Activated T-cell treated with anti-CD3 and anti-CD28 coated beads, Interleukin-2, amount 50 U/mL, for 72 hours (primary cell): ENCODE measurements at places on chromosomes 2 and 18. TPM values are rescaled to one million over a fixed set of nuclear protein-coding genes. Genes with fewer than 3 reads are reported as not detected.
A peak's percentile ranks its signal among the peaks of the same experiment; 100 is the strongest.

DNA sequence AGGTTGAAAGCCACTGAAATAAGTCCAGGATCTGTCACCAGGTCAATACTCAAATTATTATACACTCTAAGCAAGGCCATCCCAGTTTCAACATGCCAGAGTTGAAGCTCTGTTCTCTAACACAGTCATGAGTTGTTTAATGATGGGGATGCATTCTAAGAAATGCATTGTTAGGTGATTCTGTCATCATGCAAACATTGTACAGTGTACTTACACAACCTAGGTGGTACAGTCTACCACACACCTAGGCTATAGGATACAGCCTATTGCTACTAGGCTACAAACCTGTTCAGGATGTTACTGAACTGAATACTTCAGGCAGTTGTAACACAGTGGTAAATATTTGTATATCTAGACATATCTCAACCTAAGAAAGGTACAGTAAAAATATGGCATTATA, 162.2 kb downstream of the BAZ2B start:
- no peak for DNase-seq

DNA sequence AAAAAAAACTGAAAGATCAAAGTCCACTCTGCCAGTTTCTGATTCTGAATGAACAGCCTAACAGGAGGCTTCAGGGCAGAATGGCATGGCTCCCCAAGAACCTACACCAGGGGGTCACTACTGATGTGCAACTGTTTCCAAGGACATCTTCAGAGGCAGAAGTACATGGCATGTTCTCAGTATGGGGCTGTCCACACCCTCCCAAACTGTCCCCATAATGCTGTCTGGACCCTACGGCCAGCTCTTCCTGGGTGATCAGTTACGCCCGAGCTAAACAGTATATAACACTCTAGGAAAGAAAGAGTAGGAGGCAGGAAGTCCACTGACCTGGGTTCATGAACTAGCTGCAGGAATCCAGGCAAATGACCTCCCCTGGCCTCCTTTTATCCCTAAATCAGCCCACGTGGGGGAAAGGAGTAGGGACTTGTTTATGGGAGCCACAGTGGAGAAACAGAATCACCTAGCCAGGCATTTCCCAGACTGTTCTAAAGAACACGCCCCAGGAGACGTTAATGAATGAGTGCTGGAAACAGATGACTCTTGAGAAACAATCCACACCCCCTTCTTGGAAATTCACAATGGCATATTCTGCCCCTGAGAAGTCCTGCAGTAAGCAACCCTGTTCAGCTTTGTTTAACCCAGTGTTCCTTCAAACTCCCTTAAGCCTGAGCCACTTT, 2.5 kb downstream of the TMBIM1 start:
- no peak for DNase-seq

- DNase-seq: no peak
Observed at GRCh38 chr2:221606424-221606823, 34.3 kb upstream of the EPHA4 start.

DNA sequence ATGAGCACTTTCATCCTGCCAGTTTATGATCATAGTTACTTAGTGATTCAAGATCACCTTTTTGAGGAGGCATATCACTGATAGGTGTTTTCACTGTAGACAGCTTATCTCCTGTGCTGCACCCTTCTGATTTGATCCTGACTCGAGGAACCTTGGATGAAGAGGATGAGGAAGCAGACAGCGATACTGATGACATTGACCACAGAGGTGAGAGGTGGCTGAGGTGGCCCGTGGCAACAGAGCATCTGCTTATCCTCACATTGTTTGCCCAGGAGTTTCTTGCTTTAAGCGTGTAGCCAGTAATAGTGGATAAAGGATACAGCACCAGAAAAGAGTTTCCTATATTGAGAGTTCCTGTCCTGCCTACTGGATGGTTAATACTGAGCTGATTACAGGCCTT, 15.7 kb downstream of the SUPT7L start:
- DNase-seq: no peak

GRCh38 chr2:17912266-17912691, 33.8 kb downstream of the KCNS3 start:
- DNase-seq: no peak

GRCh38 chr2:71223767-71224333, 3.1 kb downstream of the PAIP2B start:
- peak; percentile 14 for DNase-seq

DNA sequence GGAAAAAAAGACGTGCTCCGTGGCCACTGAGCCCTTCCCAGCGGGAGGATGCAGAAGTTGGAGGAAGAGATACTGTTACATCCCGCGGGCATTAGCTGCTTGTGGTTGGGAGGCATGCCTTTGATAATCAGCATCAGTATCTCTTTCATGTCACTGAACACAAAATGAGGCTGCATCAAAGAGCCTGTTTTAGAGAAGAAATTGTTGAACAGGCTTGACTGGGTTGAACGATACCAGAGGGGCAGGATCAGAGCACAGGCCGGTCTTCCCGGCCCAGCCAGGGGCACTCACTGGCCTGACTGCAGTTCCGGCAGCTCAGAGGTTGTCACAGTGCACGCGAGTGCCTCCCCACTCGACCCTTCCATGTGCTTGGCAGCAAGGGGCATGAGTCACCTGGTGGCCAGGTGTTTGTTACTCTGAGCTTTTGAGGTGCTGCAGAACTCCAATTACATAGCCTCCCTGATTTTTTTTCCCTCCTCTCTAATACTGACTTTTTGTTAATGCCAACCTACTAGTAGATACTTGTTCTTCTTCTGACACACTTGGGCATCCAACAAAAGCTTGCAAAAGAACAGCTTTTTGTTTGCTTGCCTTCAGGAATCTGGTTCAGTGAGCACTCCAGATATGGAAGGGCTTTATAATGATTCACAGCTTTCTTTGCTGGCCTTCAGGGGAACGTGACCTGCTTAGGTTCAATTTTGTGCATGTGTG, 121.6 kb downstream of the VAPA start:
- no peak for DNase-seq

DNA sequence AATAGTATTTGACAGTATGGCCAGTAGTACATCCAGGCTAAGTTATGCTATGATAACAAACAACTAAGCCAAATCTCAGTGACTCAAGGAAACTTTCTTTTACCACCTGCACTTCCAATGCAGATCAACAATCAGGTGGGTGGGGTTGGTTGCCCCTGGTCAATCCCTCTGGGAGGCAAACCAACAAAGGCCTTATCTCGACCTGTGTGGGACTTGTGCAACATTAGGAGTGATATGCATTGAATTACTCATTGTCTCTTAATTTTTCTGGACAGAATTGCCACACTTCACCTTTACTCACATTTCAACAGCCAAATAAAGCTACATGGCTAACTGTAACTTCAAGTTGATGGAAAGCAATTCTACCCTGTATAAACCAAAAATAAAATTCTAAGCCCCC, 1049.3 kb upstream of the CDH2 start:
- no peak for DNase-seq

DNA sequence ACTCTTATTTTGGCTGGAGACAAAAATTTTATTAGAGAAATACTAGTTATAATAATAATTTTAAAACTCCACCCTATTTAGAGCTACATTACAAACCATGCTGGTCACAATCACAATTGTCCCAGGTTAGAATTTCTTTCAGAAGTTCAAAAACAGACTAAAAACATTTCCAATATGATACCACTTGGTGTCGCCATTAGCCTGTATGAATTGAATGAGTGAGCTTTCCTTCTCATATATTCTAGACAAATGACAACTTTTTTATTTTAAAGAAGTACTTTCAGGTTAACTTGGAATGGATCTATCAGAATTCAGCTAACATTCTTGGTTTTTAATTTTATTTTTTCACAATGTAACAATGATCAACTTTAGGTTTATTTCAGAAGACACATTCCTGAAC, 48.0 kb downstream of the SERPINB8 start:
- DNase-seq: no peak

FSIP2 gene
- 0.19 TPM for total RNA-seq

LBH gene
- 133 TPM for total RNA-seq
